CD4-positive, CD25-positive, alpha-beta regulatory T cell (primary cell): ENCODE measurements at places on chromosomes 12 and 14.
A peak's percentile ranks its signal among the peaks of the same experiment; 100 is the strongest.

DNA sequence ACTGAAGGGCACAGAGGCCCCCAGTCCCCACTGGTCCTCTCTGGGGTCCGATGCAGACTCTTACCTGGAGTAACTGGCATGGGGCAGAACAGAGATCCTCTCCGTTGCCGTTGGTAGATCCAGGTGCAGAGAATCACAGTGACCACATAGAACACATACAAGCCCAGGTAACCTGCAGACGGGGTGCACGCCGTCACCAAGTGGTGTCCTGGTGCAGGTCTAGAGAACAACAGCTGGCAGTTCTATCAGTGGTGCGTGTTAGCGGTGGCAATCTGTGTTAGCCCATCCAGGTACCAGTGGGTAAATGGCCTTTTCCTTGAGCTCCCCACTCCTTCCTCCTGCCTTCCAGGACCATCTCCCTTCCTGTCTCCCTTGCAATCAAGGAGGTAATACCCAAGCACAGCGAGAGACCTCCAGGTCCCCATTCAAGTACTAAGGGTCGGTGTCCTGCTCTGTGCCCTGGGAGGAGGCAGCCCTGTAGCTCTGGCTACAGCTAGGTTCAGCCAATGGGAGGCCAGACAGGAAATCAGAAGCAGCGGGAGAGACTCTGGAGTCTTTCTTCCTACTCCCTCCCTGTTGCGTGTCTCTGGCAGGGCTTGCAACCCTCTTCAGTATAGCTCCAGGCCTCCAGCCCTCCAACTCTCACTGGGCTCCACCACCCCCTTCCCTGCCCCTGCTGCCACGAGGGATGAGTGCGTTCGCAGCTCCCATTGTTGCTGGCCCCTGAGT, 15.8 kb downstream of the SLC8B1 start:
- no peak for DNase-seq

- no peak for DNase-seq
These were observed 13.8 kb downstream of the RCOR1 start for GRCh38 chr14:102606296-102606695.

GRCh38 chr12:109844983-109845823, 12.0 kb upstream of the TRPV4 start:
- peak; percentile 73 for DNase-seq

DNA sequence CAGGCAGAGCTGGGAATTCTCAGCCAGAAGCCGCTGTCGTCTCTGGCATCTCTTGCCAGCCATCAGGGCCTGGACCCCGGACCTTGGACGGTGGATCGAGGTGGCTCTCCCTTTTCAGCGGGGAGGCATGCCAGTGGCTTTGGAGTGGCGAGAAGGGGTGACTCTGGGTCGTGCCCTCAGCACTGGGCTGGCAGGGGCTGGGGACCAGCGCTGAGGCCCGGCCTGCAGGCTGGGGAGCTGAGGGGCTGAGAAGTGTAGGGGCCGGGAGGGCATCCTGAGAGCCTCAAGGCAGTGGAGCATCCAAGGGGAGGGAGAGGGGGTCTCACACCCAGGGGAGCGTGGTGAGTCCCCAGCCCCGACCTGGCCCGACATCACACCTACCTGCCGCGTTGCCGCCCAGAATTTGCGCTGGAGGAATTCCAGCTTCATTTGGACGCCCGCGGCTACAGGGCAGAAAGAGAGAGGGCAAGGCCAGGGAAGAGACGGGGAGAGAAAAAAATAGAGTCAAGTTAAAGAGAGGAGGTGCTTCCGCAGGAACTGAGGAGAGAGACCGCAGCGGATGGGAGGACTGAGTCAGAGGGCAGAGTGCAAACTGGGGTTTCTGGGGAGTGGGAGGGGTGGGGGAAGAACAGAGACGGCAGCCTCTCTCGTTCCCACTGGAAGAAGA, 9.0 kb upstream of the LRTM2 start:
- DNase-seq, result no peak

- no peak for DNase-seq
These were observed 492.0 kb downstream of the NELL2 start for GRCh38 chr12:44384136-44384535.
